ENCODE measurements at places on chromosomes 12 and 14. TPM values are rescaled to one million over a fixed set of nuclear protein-coding genes. Genes with fewer than 3 reads are reported as not detected.

Gene TGFB3
- 63.3 TPM for polyA plus RNA-seq

Gene NANOG
- not detected for polyA plus RNA-seq

Gene ABCD2
- polyA plus RNA-seq = 11.8 TPM

Gene SERPINA12
- polyA plus RNA-seq = not detected

Gene ANKS1B
- polyA plus RNA-seq = 0.79 TPM

Gene LHX5
- not detected for polyA plus RNA-seq

Gene WSCD2
- polyA plus RNA-seq = 0.07 TPM

Gene ADAM20
- 0.06 TPM for polyA plus RNA-seq

Gene ASCL1
- polyA plus RNA-seq = not detected

Gene PTGER2
- polyA plus RNA-seq = 8.3 TPM

Gene CIDEB
- polyA plus RNA-seq = 18.0 TPM

Gene DDX23
- 33.4 TPM for polyA plus RNA-seq

Gene SLC17A8
- 0.01 TPM for polyA plus RNA-seq

Gene APEX1
- 116 TPM for polyA plus RNA-seq

Gene SLC7A8
- polyA plus RNA-seq = 25.9 TPM

Gene EIF2S3B
- 0.41 TPM for polyA plus RNA-seq

Gene GCH1
- polyA plus RNA-seq = 3.6 TPM

Gene SAMD15
- 0.54 TPM for polyA plus RNA-seq

Gene NAA30
- polyA plus RNA-seq = 3.9 TPM

Gene RAD51AP1
- polyA plus RNA-seq = 1.1 TPM

Gene C1QL4
- polyA plus RNA-seq = not detected

Gene ZBTB42
- 8.4 TPM for polyA plus RNA-seq

Gene GRIP1
- 0.11 TPM for polyA plus RNA-seq

Gene LYSET
- 14.4 TPM for polyA plus RNA-seq

Gene IL23A
- polyA plus RNA-seq = 3.1 TPM

Gene KRT82
- polyA plus RNA-seq = not detected

Measured in adipose tissue (tissue), 3 donors.